Activated CD8-positive, alpha-beta T cell treated with anti-CD3 and anti-CD28 coated beads for 36 hours (primary cell): ENCODE measurements at places on chromosomes 7 and 10. TPM values are rescaled to one million over a fixed set of nuclear protein-coding genes. Genes with fewer than 3 reads are reported as not detected.

CFAP69 gene
- total RNA-seq, result 0.07 TPM

HMX2 gene
- total RNA-seq, result 0.90 TPM

GPR85 gene
- not detected for total RNA-seq

DNA sequence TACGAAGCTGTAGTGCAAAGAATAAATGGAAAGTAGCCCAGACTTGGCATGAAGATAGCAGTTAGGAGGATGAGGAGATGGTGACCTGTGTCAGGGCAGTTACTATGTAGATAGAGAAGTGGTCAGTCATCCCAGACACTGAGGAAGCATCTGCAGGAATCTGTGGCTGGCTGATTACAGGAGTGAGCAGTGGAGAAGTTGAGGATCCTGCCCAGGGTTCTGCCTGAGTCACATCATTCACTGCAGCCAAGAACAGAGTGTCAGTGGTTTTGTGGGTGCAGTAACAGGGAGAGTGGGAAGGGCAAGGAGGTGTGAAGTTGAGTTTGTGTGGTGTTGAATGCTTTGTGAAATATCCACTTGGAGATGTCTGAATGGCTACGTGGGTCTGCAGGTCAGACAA lies 676.4 kb upstream of the NRP1 start:
- no peak for DNase-seq

GRCh38 chr10:21293518-21294356 lies 231.7 kb downstream of the SKIDA1 start:
- DNase-seq, result no peak

DNA sequence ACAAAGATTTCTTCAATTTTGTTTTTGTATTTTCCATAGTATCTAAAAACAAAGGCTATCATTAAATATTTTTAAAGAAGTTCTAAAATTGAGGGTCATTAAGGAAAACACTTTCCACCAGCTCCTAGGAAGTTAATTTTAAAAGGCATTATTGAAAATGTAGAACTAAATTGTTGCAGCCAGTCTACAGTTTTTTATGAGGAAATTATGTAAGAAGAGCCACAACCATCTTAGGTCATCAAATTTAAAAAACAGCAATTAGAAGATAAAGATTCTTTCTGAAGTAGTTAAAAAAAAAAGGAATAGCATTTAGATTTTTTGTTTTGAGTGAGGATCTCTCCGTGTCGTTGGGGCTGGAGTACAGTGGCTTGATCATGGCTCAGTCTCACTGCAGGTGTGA lies 161.7 kb downstream of the NRBF2 start:
- DNase-seq, result no peak
